Naive thymus-derived CD4-positive, alpha-beta T cell (primary cell): ENCODE measurements at places on chromosomes 4 and X. TPM values are rescaled to one million over a fixed set of nuclear protein-coding genes. Genes with fewer than 3 reads are reported as not detected.

DNA sequence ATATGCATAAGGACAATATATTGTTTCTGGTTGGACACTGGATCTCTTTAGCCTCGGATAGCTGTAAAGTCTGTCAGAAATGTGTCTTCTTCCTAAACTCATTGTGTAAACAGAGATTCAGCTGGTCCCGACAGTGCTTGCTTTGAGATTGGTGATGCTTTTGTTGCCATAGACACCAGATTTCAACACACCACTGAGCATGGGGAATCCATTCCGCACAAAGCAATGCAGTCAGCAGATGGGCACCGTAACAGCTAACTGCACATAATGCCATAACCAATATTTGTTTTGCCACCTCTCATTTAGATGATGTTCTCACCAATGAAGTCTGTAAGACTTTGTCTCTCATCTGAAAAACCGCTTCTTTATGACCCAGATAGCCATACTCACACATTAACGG is 33.3 kb upstream of the FAM47C start:
- DNase-seq = no peak

GRCh38 chr4:119139311-119139710 is 3.7 kb downstream of the MYOZ2 start:
- DNase-seq = no peak

GRCh38 chrX:7252013-7252610 is 104.2 kb upstream of the PUDP start:
- DNase-seq = no peak

DNA sequence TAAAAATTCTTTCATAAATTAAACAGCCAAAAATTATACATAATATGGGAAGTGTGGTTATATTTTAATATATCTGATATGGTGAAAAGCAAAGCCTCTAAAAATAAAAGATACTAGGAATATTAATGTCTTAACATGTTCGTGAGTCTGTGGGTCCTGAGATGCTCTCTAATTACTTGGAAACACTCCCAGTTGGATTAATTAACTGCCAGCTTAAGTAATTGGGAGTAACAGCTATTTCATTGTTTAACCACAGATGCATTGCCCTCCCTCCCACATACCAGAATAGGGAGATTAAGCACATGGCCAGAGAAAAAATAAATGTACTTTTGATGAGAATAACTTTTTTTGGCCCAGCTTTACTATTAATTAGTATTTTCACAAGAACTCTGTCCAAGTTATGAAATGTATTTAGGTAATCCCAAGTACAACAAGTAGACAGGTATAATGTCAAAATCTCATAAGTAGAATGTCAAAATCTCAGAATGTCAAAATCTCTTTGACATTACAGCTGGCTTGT is 79.7 kb downstream of the BTC start:
- no peak for DNase-seq

- DNase-seq = no peak
Measured at GRCh38 chr4:11051181-11051580, 366.6 kb upstream of the CLNK start.

GRCh38 chr4:121811122-121811521 is 10.0 kb downstream of the EXOSC9 start:
- DNase-seq = no peak

GRCh38 chr4:15060213-15060612 is 57.9 kb downstream of the CPEB2 start:
- no peak for DNase-seq

- DNase-seq = no peak
Measured at GRCh38 chr4:143653031-143653430, 47.4 kb downstream of the FREM3 start.

GRCh38 chr4:110510955-110511544 is 35.1 kb downstream of the ENPEP start:
- peak; percentile 12 for DNase-seq

DNA sequence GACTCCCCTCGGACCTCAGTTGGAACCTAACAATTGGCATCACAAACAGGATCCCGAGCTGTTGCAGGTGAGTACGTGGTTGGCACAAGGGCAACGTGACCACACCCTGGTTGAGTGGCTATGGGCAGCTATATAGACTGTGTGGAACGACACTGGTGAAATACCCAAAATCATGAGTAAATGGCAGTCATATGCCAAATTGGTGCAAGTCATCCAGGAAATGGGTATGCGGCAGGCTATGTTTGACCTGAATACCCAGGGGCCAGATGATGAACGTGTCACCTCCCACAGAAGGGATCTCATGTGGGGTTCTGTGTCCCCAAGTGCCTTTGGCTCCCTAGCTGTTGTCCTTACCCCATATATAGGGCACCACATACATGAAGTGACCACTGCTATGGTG is 53.2 kb upstream of the CCDC149 start:
- no peak for DNase-seq

- DNase-seq = no peak
Measured at GRCh38 chrX:109928596-109929335, 74.1 kb upstream of the TMEM164 start.

- no peak for DNase-seq
Measured at GRCh38 chr4:82777857-82778525, 20.6 kb downstream of the SCD5 start.

GRCh38 chr4:106329041-106329618 is 12.8 kb downstream of the AIMP1 start:
- DNase-seq = peak; percentile 7

DNA sequence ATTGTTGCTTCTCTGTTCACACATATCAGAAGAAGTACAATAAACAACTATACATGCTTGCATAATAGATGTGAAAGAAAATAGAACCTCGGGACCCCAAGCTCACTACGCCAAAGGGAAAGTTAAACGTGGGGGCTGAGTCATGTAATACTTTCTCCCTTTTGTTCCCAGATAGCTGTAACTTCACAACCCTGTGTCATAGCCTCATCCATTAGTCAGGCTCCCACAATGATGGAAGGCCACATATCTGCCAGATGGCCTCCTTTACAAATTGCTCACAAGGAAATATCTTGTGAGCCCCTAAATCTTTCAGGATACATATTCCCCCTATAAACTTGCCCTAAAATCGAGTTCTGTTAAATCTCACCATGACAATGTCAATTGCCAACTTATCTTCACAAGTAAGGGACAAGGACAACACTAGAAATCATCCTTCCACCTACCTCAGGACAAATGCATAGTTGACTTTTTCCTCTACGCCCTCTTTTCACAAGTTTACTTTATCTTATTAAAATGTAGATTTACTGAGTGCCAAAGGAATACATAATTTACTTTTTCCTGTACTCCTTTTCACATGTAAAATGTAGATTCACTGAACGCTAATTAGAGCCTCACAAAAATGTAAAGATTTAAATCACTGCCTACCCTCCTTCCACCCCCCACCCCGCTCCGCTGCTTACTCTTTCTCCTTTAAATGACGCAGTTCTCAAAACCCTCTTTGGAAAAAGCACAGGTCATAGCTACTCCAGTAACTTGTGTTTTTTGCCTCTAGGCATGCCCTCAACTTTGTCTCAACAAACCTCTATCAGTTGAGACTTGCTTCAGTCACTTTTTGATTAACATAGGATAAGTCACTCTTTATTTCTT is 477.1 kb downstream of the DTHD1 start:
- no peak for DNase-seq

DNA sequence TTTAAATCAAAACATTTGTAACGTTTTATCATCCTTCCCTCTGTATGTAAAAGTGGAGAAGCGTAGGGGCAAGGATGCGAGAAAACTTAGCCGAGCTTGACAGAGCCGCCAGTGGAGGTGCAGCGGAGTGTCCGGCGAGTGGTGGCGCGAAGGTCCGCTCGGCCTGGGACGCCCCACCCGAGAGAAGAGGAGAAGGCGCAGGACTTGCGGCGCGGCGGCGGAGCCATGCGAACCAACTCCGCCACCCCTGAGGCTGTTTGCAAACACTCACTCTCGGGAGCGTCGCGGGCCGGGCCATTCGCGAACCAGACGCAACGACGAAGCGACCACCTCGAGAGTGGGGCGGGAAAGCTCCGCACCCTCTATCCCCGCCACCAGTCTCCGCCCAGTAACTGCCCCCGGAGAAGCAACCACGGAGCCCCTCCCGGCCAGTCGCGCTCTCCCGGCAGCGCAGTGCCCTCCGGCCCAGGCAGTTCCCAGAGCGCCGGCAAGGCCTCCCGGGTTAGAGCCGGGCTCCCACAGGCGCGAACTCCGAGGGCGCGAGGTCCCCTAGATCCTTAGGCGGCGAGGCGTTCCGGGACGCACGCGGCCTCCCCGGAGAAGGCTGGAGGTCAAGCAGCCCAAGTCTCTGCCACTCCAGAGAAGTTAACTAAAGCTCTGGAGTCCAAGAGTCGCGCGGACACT is 2.3 kb upstream of the MAB21L2 start:
- no peak for DNase-seq

DNA sequence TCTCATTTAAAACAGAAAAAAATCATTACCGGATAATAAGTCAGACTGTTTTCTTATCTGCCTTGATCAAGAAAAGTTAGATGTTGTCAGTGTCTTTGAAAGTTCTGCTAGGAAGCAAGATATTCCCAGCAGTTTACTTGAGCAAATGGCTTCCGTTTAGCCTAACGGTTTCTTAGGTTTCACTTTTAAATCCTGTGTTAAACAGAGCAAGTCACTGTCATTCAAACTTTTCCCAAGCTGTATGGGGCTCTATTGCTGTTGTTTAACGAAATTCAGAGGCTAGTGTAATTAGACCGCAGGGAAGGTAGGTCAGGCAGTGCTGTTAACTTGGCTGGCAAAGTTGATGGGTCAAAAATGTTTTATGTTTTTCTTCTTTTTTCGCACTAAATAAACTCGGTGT is 80.3 kb upstream of the NEIL3 start:
- no peak for DNase-seq

- no peak for DNase-seq
Measured at GRCh38 chr4:186009976-186010375, 59.0 kb upstream of the TLR3 start.

GRCh38 chr4:111798840-111799239 is 346.4 kb upstream of the FAM241A start:
- no peak for DNase-seq

DNA sequence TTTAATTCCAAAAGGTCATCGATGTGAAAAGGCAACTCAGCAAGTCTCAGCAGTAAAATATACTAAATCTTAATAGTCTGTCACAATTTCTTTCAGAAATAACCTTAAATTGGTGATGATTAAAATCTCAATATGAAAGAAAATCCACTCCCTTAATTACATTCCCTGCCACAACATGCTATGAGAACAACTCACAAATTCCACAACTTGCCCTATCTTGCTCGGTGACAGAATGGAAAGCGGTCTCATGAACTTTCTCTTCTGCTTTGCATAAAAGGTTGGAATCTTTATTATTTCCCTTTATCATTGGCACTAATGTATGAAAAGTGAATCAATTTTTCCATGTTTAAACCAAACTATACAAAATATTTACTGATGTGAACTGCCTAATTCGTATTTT is 380.8 kb downstream of the TMA16 start:
- DNase-seq = no peak

DNA sequence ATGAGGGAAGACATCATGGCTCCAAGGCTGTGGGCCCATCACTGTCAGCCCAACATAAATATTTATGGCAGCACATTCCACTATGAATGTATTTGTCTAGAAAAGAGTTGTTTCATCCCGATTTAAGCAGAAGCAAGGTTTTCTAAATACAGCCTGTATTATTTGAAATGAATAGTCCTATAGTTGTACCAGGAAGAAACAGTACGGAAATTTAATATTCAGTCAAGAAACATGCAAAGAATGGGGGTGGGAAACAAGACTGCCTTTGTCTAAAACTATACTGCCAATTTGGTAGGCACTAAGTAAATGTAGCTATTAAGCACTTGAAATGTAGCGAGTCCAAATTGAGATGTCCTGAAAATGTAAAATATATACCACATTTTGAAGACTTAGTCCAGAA is 69.1 kb downstream of the MOSPD2 start:
- no peak for DNase-seq

DNA sequence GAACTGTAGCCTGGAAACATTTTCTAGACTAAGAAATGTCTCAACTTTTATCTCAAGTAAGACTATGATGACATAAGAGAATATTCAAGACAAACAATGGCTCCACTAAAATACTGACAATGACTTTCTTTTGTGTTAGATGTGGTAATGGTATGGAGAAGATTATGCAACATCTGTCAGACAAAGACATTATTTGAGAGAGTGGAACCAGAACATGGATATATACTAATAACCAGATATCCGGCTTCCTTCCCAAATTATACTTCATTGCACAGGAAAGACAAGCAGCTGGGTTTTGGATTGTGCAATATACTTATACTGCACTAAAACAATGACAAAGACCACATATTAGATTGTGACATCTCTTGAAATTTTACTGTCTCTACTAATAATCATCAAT is 290.8 kb upstream of the GIMD1 start:
- DNase-seq = no peak

DNA sequence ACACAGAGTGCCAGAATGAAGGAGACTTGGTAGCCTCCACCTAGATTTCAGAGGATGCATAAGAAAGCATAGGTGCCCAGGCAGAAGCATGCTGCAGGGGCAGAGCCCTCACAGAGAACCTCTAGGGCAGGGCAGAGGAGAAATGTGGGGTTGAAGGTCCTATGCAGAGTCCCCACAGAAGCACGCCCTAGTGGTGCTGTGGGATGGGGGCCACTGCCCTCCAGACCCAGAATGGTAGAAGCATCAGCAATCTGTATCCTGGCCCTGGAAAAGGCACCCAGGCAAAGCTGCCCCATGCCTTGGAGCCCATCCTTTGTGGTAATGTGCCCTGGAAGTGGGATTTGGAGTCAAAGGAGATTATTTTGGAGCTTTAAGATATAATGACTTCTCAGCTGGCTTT is 992.9 kb upstream of the PABPC4L start:
- no peak for DNase-seq

DNA sequence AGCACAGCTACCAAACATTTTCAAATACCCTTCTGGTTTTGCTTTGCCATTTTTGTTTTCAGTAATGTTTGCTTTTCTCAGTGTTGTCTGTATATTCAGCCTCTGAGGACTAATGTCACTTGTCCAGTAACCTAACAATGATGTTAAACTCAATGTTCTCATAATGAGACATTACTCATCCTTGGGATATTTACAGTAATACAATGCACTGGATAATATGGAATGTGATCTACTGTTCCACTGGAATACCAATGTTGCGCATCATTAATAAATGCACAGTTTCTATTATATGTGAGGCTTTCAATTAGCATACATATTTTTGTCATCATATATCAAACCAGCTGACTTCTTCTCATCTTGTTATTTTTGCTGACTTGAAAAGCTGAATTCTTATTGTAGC is 259.1 kb downstream of the SH2D1A start:
- no peak for DNase-seq

DNA sequence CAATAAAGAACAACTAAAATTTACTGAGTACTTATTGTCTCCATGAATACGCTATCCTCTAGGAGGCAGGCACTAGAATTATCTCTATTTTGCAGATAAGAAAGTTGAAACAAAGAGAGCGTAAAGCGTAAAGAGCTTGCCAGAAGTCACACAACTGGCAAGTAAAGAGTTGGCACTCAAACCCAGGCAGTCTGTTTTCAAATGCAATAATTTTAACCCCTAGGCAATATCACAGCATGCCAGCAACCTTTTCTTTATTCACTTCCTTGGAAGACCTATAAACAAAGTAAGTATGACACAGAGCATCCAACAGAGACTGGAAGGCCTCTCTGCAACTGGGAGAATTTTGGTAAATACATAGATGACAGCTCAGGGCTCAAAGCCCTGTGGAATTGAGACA is 23.2 kb upstream of the AMELX start:
- DNase-seq = no peak

Gene ATP1B4
- polyA plus RNA-seq = not detected

Gene PKD2
- polyA plus RNA-seq = 2.7 TPM

Gene SSX2
- not detected for polyA plus RNA-seq

Gene GAGE2A
- not detected for polyA plus RNA-seq

Gene SSX2B
- polyA plus RNA-seq = not detected

Gene FAM9B
- not detected for polyA plus RNA-seq

Gene LGI2
- polyA plus RNA-seq = not detected

Gene DDIT4L
- not detected for polyA plus RNA-seq

Gene ETDB
- polyA plus RNA-seq = not detected

Gene STBD1
- 0.27 TPM for polyA plus RNA-seq

Gene ANK2
- not detected for polyA plus RNA-seq
